ENCODE measurements at places on chromosomes 7 and 10.

GRCh38 chr7:75875113-75876080, 3.4 kb upstream of the RHBDD2 start:
- no peak for DNase-seq

- no peak for DNase-seq
Measured at GRCh38 chr7:148871030-148871429, 13.1 kb downstream of the EZH2 start.

DNA sequence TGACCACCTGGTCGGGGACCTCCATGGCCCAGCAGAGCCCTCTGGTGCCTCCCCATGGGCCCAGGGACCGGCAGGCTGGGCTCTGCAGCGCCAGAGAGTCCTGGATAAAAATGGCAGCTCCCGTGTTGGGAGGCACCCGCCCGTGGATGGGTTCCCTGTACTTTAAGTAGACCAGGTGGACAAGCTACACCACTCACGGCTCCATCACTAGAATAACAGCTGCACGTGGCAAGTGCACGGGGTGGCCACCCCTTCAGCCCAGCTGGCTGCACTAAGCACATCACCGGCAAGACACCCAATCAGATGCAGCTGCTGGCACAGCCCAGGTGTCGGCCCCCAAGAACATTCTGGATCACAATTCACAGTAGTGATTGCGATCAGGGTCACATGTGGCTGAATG, 69.8 kb downstream of the DIP2C start:
- no peak for DNase-seq

DNA sequence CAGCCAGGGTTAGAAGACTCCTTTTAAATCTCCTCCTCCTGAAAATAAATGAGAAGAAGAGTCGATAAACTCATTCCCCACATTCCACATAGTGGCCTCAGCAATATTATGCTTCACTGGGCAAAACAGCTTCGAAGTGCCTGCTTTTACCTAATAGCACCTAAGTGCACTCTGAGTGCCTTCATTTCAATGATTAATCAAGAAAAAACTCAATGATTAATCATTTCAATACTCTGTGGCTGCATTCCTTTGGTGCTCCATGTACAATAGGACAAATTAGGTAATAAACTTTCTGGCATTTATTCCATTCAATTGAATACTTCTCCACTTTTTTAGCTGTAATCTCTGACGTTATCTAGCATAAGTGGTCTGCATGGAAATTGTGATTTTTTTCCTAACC, 174.6 kb downstream of the CCDC71L start:
- DNase-seq = no peak

DNA sequence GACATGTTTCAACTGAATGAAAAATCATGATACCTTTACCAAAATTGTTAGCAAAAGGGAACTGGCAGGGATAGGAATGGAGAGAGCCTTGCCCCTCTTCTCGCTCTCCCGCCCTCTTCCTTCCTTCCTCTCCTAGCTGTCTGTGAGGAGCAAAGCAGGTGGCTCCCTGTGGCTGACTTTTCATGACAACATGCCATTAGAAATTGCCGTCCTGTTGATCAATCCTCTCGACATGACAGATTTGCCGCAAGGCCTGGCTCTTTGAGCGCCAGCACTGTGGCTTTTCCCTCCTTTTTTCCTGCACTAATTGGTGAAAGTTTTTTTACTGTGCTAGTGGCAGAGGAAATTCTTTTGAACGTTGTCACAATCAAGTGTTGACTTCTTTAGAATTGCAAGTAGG, 171.1 kb downstream of the TCF7L2 start:
- no peak for DNase-seq

GRCh38 chr10:94172332-94172731, 178.6 kb downstream of the PLCE1 start:
- DNase-seq = no peak

- DNase-seq = no peak
Measured at GRCh38 chr7:120436487-120437060, 163.6 kb downstream of the KCND2 start.

DNA sequence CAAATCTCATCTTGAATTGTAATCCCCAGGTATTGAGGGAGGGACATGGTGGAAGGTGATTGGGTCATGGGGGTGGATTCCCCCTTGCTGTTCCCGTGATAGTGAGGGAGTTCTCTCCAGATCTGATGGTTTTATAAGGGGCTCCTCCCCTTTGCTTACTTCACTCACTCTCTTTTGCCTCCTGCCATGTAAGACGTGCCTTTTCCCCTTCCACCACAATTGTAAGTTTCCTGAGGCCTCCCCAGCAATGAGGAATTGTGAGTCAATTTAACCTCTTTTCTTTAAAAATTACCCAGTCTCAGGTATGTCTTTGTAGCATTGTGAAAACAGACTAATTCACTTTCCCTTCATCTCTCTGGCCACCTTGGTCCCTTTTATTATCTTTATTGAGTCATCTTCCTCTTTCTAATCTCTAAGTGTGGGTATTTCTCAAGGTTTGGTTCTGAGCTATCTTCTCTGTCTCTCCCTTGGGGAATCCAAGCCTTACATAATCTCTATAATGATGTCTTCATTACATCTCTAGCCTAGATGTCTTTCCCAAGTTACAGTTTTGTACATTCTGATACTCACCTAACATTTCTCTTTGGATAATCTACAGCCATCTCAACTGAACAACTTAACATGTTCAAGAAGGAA, 99.1 kb upstream of the JCAD start:
- DNase-seq = no peak

GRCh38 chr10:36067748-36068147, 425.7 kb upstream of the FZD8 start:
- DNase-seq = no peak

- no peak for DNase-seq
Measured at GRCh38 chr10:78044699-78045098, 11.0 kb downstream of the RPS24 start.

Data from activated naive CD4-positive, alpha-beta T cell treated with anti-CD3 and anti-CD28 coated beads, Interleukin-2, amount 50 U/mL, for 16 hours (primary cell).